ENCODE measurements at places on chromosomes 4 and X.

GRCh38 chrX:108071578-108071977, 19.8 kb downstream of the PSMD10 start:
- no peak for DNase-seq

DNA sequence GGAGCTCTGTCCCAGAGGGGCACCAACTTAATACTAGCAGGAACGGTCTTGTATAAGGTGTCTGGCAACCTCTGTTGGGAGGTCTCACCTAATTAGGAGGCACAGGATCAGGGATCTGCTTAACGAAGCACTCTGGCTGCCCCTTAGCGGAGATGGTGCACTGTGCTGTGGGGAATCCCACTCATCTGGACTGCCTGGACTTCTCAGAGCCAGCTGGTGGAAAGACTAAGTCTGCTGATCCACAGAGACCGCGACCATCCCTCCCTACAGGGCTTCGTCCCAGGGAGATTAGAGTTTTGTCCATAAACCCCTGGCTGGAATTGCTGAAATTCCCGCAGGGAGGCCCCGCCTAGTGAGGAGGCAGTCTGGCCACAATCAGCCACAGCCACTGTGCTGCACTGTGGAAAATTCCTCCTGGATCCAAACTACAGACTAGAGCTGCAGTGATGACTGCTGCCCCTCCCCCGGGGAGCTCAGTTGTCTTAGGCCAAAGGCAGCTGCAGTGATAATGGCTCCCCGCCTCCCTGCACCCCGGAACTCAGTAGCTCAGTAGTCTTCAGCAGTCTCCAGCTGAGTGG, 22.0 kb upstream of the ZCCHC4 start:
- DNase-seq = no peak

DNA sequence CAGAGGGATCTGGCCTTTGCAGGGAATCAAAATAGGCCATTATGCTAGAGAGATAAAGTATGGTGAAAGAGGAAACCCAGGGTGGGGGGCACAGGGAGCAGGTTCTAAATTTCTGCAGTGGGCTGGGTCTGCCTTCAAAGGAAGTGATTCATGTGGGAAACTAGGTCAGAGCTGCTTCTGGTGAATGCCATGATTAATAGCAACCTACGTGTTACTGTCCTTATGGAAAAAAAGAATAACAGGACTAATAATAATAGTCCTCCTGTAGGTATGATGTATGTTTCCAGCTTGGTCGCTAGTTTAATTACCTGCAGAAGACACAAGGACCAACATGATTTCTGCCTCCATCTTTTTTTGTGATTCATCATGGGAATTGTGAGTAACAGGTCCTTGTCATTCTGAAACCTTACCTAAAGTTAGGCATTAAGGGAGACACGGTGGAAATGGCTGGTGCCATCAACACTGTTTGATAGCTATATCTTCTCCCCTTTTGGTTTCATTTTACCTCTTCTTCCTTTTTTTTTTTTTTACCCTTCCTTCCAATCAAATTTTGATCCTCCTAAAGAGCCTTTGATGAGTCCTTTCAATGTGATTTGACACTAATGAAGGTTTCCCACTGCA, 180.4 kb downstream of the CPEB2 start:
- no peak for DNase-seq

- DNase-seq = no peak
Observed at GRCh38 chrX:111687305-111687704, 6.3 kb downstream of the ALG13 start.

DNA sequence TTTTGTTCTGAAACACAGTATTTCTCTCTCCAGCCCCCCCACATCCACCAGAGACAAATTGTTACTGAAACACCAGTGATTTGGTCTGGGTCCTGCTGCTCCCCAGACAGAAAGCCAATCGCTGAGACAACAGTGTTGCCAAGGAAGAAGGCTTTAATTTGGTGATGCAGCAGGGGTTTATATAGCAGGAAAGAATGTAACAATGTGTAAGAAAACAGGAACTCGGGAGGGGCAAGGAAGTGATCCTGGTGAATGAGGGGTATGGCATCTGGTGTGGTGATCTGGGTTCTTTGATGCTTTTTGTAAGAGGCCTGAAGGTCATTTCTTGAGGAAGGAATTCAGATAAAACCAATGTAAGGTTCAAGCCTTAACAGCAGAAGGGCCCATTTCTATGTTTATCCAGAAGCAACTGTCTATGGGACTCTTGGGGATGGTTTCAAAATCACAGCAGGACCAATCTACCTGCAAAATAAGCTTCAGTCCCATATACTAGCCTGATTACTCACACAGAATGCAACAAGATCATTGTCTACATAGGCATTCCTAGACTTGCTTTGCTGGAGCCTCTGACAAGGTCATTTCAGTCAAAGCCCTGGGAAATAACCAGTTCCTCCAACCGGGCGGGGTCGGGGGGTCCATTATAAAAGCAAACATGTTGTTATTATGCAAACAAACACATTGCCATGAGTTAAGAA, 445.2 kb upstream of the ZFP42 start:
- no peak for DNase-seq

DNA sequence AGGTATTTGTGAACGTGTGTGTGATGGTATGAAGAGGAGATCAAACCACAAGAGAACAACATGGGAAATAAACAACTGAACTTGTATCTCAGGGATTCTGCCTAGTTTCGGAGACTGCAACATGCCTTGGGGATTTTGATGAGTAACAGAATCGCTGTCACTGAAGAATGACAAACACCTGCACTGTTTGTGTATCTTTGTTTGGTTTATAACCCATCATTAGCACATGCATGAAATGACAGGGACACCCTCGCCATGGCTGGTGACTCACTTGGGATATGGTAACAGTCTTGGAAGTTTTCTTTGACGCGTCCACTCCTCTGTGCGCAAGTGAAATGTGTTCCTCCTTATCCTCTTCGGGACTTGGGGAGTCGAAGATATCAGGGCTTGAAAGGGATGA, 30.3 kb upstream of the MAP3K15 start:
- DNase-seq = no peak

DNA sequence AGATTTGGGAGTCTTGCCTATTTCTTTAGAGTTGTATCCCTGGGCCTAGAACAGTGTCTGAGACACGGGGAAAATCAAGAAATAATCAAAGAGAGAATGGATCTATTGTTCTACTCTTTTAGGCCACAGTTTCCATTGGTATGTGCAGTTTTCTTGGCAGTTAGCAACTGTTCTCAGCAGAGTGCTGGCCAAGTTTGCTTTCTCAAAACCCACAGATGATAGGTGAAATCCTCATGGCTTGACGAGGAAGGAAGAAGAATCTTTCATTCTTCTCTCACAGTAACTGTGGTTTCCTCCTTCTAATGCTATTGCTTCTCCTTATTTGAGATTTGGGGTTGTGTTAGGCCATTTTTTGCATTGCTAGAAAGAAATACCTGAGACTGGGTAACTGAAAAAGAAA, 42.2 kb downstream of the AGA start:
- DNase-seq = no peak

DNA sequence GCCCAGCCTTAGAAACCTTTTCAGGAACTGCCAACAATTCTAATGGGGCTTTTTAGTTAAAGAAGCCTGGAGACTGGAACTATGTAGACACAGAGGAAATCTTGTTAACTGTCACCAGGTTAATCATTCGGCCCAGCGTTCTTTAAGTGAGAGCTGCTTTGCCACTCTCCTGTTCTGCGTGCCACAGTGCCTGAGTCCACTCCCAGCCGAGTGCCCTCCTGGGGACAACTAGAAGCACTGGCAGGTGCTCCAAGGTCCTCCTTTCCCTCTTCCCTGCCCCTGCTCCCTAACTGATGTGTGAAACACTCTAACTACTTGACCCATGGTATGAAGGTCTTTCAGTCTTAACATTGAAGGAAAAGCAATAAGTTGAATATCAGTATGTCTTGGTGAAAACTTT, 151.2 kb upstream of the TLL1 start:
- DNase-seq = no peak

DNA sequence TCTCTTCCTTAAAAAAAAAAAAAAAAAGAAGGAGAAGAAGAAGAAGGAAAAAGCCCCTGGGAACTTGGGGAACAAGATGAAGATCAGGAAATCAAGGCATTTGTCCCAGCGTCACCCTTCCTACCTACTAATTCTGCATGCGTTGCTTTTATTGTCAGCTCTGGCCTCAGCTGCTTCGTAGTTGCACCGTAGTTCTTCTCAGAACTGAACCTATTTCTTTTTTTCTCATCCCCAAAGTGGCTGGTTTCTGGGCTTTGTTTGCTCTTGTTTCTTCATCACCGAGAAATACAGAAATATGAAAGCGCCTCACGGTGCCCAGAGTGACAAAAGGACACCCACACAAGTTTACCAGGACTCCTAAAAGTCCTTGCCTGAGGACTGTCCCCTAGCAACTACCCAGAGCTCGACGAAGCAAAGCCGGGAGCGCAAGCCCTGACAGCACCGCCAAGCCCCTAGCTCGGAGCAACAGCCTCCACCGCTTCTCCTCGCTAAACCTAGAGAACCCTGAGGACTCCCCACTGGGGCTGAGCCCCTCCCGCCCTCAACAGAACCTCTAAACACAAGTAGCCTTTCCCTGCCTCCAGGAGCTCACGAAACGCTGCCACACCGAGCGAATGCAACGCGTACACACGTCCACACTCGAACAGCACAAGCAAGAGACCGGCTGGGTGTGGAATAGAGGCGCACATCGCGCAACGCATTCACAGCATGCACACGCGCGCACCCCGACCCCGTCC, 710 bp downstream of the PRKG2 start:
- no peak for DNase-seq

GRCh38 chr4:38943343-38943742, 75.7 kb downstream of the FAM114A1 start:
- DNase-seq = no peak

- DNase-seq = no peak
Observed at GRCh38 chrX:44922980-44923379, 50.0 kb downstream of the KDM6A start.

DNA sequence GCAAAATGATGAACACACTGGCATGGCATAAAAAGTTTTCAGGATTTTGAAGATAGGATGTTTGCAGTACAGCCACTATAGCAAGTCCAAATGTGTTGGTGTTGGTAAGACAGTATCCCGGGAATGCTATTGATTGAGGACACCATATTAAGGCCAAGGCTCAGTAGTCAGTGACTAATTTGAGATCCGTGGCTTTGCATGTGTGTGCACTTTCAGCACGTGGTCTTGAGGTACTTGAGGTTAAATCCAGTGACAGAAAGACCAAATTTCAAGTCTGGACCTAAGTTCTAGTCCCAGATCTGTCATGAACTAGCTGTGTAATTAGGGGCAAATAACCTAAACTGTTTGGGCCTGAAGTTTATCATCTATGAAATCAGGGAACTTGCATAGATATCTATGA, 76.5 kb upstream of the ETNPPL start:
- DNase-seq = no peak

DNA sequence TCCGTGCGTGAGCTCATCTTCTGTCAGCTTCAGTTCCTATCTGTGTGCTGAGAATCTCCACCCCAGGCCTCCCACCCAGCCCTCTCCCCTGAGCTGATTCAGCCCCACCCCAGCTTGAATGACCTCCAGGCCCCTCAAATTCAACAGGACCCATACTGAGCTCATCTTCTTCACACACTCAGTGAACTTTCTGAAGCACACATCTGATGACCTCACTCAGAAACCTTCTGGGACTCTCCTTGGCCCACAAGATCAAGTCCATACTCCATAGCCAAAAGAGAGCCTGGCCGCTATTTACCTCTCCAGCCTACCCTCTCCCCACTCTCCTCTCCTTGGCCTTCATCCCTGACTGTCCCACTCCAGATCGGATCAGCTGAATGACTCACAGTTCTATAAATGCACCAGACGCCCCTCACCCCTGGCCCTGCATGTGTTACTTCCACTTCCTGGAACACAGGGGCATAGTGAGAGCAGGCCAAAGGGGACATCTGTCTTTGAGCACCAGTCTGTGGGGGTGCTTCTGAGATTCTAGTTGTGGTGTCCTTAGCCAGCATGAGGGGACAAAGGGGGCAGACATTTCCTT, 62.5 kb downstream of the PJA1 start:
- DNase-seq = no peak

- DNase-seq = no peak
Observed at GRCh38 chrX:132858018-132858417, 100.4 kb downstream of the HS6ST2 start.

GRCh38 chr4:46994007-46994405, 625 bp upstream of the GABRA4 start:
- DNase-seq = peak; percentile 28

- DNase-seq = no peak
Observed at GRCh38 chr4:44761306-44761705, 35.0 kb upstream of the GNPDA2 start.

DNA sequence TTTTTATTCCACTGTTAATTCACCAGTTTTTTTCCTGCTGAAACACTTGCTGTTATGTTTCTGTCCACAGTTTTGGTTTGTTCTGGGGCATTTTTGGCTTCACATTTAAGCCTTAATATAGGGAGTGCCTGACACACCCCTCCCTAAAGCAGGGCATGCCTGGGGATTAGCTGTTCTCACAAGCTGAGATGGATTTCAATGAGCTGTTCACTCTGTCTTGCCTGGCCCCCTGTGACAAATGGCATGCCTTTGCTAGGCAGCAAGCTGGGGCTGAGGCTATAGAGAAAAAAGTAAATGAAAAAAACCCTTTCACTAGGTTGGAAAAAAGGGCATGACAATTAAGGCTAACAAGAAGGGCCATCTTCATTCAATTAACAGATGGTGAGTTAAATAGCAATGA, 22.4 kb downstream of the LPAR4 start:
- DNase-seq = no peak

- DNase-seq = peak; percentile 61
Observed at GRCh38 chr4:2907706-2908293, 55.4 kb downstream of the NOP14 start.

DNA sequence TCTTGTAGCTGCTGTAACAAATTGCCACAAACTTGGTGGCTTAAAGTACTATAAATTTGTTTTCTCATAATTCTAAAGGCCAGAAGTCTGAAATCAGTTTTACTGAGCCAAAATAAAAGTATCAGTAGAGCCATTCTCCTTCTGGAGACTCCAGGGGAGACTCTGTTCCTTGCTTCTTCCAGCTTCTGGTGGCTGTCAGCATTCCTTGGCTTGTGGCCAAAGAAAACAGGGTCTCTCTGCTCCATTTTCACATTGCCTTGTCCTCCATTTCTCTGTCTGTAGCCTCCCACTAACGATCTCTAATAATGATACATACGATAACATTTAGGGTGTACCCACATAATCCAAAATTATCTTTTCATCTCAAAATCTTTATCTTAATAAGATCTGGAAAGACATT, 200.4 kb downstream of the MAB21L2 start:
- no peak for DNase-seq

GRCh38 chr4:68732653-68733466, 62.4 kb upstream of the UGT2B15 start:
- DNase-seq = no peak

DNA sequence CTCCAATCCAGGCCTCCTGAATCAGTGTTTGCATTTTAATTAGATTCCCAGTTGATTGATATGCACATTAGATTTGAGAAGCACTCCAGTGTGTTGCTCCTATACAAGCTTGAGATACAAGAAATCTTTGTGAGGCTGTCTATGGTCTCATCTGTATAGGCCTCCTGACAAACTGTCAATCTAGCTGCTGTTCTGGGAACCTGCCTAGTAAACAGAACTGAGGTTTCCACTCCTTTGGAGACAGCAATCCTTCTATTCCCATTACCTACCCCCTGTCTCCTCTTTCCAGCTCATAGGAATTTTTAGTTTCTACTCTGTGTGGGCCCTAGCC, 306.1 kb upstream of the EMCN start:
- no peak for DNase-seq

Measured in posterior cingulate gyrus (tissue), 11 donors.